H1 (cell line): ENCODE measurements at places on chromosomes 1 and 21. TPM values are rescaled to one million over a fixed set of nuclear protein-coding genes. Genes with fewer than 3 reads are reported as not detected.

Gene FCN3
- 0.30 TPM in 1 of 2 replicates, not detected in the other for total RNA-seq

Gene TMEM269
- total RNA-seq: 0.35 and 0.61 TPM in 2 replicates

Gene MPL
- total RNA-seq: not detected in 2 replicates

Gene LCE6A
- not detected in 2 replicates for total RNA-seq

Gene IARS2
- 69.1 and 69.8 TPM in 2 replicates for total RNA-seq

Gene RPTN
- not detected in 2 replicates for total RNA-seq

Gene PALMD
- total RNA-seq: not detected in 2 replicates

Gene SPRR3
- not detected in 2 replicates for total RNA-seq

- H3K4me1 ChIP-seq: no peaks in the 10 kb centered on the region
- no peaks in the 10 kb centered on the region for H3K36me3 ChIP-seq
- no peaks in the 10 kb centered on the region for H3K27me3 ChIP-seq
- no peak overlapping the region for H3K27ac ChIP-seq
Measured at GRCh38 chr1:109650609-109651008, 5.3 kb upstream of the GSTM4 start.

DNA sequence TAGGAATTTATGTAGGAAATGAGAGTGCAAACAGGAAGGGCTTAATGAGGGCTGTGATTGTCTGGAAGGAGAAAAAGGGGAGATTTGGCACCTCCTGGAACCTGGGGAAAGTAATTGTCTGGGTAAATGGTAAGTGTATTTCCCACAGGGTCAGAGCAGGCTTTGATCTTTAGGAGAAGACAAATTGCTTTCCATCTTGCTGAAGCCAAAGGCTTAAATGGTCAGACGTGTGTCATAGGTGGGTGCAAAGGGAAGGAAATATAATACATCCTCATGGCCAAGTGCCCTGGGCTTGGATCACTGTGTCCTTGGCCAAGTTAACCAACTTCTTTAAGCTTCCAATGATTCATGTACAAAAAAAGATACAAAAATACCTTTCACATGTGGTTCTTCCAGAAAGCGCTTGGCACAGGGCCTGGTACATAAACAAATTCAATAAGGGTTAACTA is 1.3 kb upstream of the DUSP23 start:
- DNase-seq: no peak
- H3K4me1 ChIP-seq: peaks cover 13% of the 10 kb centered on the region
- no peak overlapping the region for H3K27ac ChIP-seq
- no peak overlapping the region for H3K4me3 ChIP-seq
- no peaks in the 10 kb centered on the region for H3K27me3 ChIP-seq

DNA sequence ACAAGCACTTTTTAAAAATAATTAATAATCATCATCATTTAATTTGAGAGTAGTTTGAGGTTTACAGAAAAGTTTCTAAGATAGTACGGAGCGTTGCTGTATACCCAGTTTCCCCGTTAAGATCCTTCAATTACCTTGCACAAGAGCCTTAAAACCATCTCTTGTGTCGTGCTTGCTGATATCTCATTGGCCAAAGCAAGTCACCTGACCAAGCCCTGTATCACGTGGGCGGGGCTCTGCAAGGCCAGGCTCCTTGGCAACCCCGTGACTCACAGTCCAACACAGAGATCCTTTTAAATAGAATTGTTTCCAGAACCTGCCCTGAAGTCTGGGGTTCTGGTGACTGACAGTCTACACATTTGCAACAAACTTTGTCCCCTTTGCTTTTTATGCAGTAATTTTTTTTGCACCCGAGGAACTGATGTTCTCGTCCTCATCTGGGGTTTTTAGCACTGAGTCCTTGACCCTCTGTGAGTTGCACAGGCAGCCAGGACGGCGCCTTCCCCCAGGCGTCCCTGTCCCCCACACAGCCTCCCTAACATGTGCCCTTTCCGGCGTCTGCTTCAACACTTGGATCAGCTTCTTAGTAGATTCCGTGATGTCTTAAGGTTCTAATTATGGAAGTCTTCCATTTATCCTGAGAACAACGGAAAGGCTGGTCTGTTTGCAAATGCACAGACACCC is 183.3 kb upstream of the TMEM51 start:
- no peaks in the 10 kb centered on the region for H3K27me3 ChIP-seq
- DNase-seq: no peak
- H3K36me3 ChIP-seq: no peaks in the 10 kb centered on the region
- H3K4me3 ChIP-seq: no peak overlapping the region
- H3K4me1 ChIP-seq: no peaks in the 10 kb centered on the region

DNA sequence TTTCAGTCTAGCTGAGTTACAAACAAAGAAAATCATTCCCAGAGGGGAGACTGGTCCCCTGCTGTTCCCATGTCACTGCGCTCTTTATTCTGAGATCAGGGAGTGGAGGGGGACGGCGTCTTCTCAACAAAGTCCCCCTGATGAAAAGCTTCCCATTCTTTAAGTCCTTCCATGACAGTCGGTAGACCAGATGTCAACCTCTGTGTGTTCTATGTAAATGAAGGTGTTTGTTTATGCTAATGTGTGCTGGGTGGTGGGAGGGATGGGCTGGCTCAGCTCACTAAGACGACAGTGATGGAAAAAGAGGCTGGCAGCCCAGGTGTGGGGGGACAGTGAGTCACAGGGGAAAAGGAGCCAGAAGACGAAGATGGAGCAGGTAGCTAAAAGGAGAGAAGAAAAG is 148.2 kb upstream of the KLHDC7A start:
- no peaks in the 10 kb centered on the region for H3K27me3 ChIP-seq
- H3K4me1 ChIP-seq: no peaks in the 10 kb centered on the region
- no peak overlapping the region for H3K27ac ChIP-seq

- H3K27ac ChIP-seq: no peak overlapping the region
- no peak overlapping the region for H3K4me3 ChIP-seq
- DNase-seq: peak; percentile 13
- H3K4me1 ChIP-seq: no peaks in the 10 kb centered on the region
- H3K27me3 ChIP-seq: no peaks in the 10 kb centered on the region
Measured at GRCh38 chr1:214002472-214002871, 14.7 kb downstream of the PROX1 start.

- no peaks in the 10 kb centered on the region for H3K27me3 ChIP-seq
- H3K36me3 ChIP-seq: no peaks in the 10 kb centered on the region
- no peak overlapping the region for H3K4me3 ChIP-seq
- H3K27ac ChIP-seq: no peak overlapping the region
- DNase-seq: no peak
Measured at GRCh38 chr1:85494904-85495266, 29.9 kb upstream of the DDAH1 start.

- H3K36me3 ChIP-seq: no peaks in the 10 kb centered on the region
- no peak overlapping the region for H3K4me3 ChIP-seq
Measured at GRCh38 chr21:37155186-37155585, 82.1 kb downstream of the TTC3 start.

DNA sequence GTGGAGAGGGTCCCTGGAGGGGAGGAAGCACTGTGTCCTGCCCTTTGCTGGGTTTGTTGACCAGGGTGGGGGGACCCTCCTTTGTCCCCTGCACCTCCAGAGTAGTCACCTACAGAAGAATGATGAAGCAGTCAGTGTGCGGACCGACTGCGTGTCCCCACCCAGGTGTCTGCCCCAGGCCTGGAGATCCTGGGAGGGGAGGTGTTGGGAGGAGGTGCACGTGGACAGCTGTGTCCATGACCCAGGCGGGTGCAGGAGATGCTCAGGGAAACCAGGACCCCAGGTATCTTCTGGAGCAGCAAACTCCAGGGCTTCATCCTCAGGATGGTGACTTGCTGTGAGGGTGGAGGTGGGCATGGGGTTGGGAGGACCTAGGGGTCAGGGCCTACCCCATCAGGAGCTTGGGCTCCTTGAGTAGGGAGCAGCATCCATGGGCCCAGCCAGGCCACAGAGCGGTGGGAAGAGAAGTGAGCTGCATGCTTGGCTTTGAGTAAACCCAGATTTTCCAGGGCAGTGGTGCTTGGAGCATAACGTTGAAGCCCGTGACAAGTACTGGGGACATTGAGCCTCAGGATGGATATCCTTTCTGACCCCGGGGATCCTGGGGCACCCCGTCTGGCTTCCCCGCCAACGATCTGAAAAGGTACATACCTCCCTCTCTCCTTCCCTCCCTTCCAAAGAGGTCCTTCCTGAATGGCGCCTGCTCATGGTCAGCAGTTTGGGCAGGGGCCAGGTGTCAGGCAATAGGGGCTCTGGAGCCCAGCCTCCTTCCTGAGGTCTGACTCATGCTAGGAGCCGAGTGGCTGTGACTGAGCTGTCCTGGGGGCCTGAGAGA is 13.7 kb downstream of the ACTRT2 start:
- DNase-seq: no peak
- no peaks in the 10 kb centered on the region for H3K36me3 ChIP-seq
- H3K4me1 ChIP-seq: no peaks in the 10 kb centered on the region
- no peaks in the 10 kb centered on the region for H3K27me3 ChIP-seq
- no peak overlapping the region for H3K27ac ChIP-seq

GRCh38 chr1:96416111-96416595 is 305.4 kb upstream of the PTBP2 start:
- no peak overlapping the region for H3K27ac ChIP-seq
- no peaks in the 10 kb centered on the region for H3K4me1 ChIP-seq
- DNase-seq: no peak
- no peaks in the 10 kb centered on the region for H3K36me3 ChIP-seq

DNA sequence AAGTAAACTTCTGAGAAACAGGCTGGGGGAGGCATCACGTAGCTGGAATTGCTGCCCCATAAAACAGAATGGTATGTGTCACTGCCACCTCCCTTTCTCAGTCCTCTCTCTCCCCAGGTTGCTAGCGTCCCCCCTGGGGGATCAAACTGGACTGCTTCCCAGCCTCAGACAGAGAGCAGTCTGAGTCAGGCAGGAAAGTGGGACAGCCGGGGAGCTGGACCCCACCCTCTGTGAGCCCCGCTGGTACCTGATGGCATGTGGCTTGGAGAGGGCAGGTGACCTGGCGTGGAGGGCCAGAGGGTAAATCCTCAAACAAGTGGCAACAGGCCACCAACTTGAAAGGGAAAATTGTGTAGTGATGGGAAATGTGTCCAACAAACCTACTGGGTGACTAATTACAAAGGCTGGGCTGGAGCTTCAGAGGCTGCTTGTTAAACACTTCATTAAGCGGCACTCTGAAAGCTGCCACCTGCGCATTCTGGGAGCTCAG is 1.0 kb upstream of the SFN start:
- no peak overlapping the region for H3K27ac ChIP-seq
- H3K4me1 ChIP-seq: no peaks in the 10 kb centered on the region
- H3K36me3 ChIP-seq: no peaks in the 10 kb centered on the region
- peaks cover 4% of the 10 kb centered on the region for H3K27me3 ChIP-seq

- no peak for DNase-seq
- no peaks in the 10 kb centered on the region for H3K27me3 ChIP-seq
- no peak overlapping the region for H3K4me3 ChIP-seq
- peaks cover 12% of the 10 kb centered on the region for H3K36me3 ChIP-seq
- H3K27ac ChIP-seq: no peak overlapping the region
- H3K4me1 ChIP-seq: no peaks in the 10 kb centered on the region
Measured at GRCh38 chr1:10283318-10283984, 73.1 kb downstream of the KIF1B start.

GRCh38 chr1:145806844-145807243 is 17.1 kb downstream of the RNF115 start:
- no peak overlapping the region for H3K27ac ChIP-seq
- H3K4me3 ChIP-seq: no peak overlapping the region
- H3K27me3 ChIP-seq: no peaks in the 10 kb centered on the region
- H3K4me1 ChIP-seq: no peaks in the 10 kb centered on the region; the same call in 1 of the 2 replicates
- DNase-seq: no peak
- no peaks in the 10 kb centered on the region for H3K36me3 ChIP-seq

DNA sequence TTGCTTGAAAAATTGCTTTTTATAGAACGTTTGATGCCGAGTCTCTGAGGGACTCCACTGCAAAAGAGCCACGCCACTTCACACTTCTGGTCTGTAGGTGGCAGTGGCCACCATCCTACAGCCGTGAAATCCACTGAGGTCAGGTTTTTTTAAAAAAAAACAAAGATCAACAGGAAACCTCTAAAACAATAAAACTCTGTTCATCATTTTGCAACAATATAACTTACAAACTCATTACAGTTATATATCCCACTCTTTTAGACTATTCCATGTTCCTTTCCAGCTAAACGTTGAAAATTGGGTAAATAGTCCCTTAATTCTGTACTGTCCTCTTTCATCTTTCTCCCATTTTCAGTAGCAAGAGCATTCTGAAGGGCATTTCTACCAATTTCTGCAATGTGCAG is 64.6 kb upstream of the FMN2 start:
- no peaks in the 10 kb centered on the region for H3K27me3 ChIP-seq
- DNase-seq: peak; percentile 57
- no peaks in the 10 kb centered on the region for H3K4me1 ChIP-seq
- no peaks in the 10 kb centered on the region for H3K36me3 ChIP-seq
- H3K27ac ChIP-seq: no peak overlapping the region
- H3K4me3 ChIP-seq: no peak overlapping the region

DNA sequence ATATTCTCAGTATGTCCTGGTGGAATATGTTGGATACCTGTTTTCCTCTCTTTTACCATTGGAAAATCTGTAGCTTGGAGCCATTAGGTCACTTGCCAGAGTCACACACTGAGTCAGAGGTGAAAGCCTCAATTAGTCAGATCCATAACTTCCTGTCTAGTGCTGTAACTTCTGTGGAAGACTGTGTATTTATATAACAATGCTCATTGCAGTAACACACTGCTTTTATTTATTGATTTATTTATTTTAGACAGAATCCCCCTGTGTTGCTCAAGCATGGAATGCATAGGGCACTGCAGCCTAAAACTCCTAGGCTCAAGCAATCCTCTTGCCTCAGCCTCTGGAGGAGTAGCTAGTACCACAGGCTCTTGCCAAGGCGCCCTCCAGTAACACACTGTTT is 1.3 kb upstream of the DOCK7 start:
- H3K36me3 ChIP-seq: no peaks in the 10 kb centered on the region
- H3K27me3 ChIP-seq: no peaks in the 10 kb centered on the region
- no peak overlapping the region for H3K4me3 ChIP-seq
- H3K27ac ChIP-seq: no peak overlapping the region
- DNase-seq: no peak

DNA sequence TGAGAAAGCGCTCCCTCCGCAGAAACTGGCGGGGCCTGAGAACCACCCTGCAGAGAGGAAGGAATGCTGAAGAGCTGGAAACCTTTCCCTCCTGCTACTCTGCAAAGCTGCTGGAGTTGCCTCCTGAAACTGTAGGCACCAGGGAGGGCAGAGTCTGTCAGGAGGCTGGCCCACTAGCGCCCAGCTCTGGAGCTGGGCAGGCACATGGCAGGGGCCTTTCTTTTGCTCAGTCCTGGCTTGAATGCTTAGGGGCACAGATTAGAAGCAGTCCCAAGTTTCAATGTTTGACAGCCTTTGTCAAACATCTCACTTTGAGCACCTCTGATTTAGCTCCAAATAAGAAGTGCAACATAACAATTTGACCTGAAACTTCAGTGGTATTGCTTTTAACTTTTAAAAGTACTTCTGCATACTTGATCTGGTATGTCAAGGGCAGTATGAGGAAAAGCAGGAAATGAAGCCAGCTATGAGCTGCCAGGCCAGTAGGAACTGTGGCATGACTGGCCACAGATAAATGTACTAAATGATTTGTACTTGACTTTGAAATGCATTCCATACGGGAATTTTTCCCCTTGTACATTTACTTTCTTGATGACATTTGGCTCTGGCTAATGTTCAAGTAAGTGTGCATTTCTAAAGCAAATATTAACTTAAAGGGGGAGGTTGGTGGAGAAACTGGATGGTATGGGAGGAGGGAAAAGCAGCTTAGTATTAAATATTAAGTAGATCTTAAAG is 7.2 kb downstream of the C1orf116 start:
- peaks cover 8% of the 10 kb centered on the region for H3K4me1 ChIP-seq
- H3K27me3 ChIP-seq: no peaks in the 10 kb centered on the region
- DNase-seq: peak; percentile 55
- no peak overlapping the region; the same call in 1 of the 2 replicates for H3K4me3 ChIP-seq
- H3K27ac ChIP-seq: no peak overlapping the region
